ENCODE measurements at places on chromosomes 2 and 18. TPM values are rescaled to one million over a fixed set of nuclear protein-coding genes. Genes with fewer than 3 reads are reported as not detected.
A peak's percentile ranks its signal among the peaks of the same experiment; 100 is the strongest.

ALPG gene
- total RNA-seq, result 1.4 TPM

SLC23A3 gene
- 1.2 TPM for total RNA-seq

DNA sequence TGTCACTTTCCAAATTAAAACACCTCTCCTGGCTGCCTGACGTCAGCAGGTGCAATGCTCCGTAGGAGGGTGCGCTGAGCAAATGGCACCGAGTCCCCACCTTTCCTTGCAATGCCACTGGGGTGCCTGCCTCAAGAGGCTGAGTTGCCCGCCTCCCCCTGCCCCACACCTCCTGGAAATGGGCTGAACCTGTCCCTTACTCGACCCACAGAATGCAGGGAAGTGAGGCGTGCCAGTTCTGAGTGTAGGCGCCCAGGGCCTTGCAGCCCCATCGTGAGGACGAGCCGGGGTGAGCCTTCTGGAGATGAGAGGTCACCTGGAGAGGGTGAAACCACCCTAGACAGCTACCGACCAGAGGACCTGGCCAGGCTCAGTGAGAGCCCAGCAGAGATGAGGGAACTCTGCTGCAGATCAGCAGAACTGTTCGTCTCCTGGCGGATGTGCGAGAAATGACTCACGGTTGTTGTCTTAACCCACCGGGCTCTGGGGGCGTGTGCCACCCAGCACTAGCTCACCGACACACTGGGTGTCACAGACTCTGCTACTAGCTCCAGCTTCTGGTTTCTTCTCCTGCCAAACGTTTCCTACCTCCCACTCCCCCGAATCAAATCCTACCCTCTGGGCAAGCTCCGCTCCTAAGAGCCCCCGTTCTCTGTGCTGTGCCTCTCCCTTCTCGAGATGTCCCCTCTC is 168.7 kb upstream of the HDAC4 start:
- no peak overlapping the region for H3K27ac ChIP-seq
- no peak for DNase-seq
- H3K27me3 ChIP-seq, result no peaks in the 10 kb centered on the region
- H3K36me3 ChIP-seq, result no peaks in the 10 kb centered on the region
- no peaks in the 10 kb centered on the region for H3K4me1 ChIP-seq

POTEI gene
- total RNA-seq, result 1.2 TPM

DNA sequence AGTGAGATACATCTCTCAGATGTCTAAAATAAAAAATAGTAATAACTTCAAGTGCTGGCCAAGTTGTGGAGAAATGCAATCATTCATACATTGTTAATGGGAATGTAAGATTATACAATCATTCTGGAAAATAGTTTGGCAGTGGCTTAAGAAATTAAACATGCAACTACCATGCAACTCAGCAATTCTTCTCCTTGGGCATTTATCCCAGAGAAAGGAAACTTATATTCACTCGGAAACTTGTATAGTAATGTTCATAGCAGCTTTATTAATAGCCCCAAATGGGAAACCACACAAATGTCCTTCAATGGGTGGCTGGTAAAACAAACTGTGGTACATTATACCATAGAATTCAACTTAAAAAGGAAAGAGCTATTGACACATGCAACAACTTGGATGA is 274.0 kb upstream of the SPRED2 start:
- H3K4me3 ChIP-seq, result no peak overlapping the region
- H3K36me3 ChIP-seq, result no peaks in the 10 kb centered on the region
- no peaks in the 10 kb centered on the region for H3K27me3 ChIP-seq
- no peak overlapping the region for H3K27ac ChIP-seq

ELOA2 gene
- not detected for total RNA-seq

- H3K4me3 ChIP-seq, result no peak overlapping the region
- H3K4me1 ChIP-seq, result peaks cover 4% of the 10 kb centered on the region
- no peak for DNase-seq
- no peak overlapping the region for H3K27ac ChIP-seq
- no peaks in the 10 kb centered on the region for H3K36me3 ChIP-seq
- no peaks in the 10 kb centered on the region for H3K27me3 ChIP-seq
These were observed 48.6 kb upstream of the RAPH1 start for GRCh38 chr2:203583701-203584100.

LYPD6B gene
- total RNA-seq, result 2.0 TPM

- no peaks in the 10 kb centered on the region for H3K4me1 ChIP-seq
- DNase-seq, result peak; percentile 81
- no peak overlapping the region for H3K27ac ChIP-seq
- no peaks in the 10 kb centered on the region for H3K27me3 ChIP-seq
- H3K4me3 ChIP-seq, result peak overlapping the region; percentile 74
These were observed 650.5 kb downstream of the GALR1 start for GRCh38 chr18:77899972-77900754.

DNA sequence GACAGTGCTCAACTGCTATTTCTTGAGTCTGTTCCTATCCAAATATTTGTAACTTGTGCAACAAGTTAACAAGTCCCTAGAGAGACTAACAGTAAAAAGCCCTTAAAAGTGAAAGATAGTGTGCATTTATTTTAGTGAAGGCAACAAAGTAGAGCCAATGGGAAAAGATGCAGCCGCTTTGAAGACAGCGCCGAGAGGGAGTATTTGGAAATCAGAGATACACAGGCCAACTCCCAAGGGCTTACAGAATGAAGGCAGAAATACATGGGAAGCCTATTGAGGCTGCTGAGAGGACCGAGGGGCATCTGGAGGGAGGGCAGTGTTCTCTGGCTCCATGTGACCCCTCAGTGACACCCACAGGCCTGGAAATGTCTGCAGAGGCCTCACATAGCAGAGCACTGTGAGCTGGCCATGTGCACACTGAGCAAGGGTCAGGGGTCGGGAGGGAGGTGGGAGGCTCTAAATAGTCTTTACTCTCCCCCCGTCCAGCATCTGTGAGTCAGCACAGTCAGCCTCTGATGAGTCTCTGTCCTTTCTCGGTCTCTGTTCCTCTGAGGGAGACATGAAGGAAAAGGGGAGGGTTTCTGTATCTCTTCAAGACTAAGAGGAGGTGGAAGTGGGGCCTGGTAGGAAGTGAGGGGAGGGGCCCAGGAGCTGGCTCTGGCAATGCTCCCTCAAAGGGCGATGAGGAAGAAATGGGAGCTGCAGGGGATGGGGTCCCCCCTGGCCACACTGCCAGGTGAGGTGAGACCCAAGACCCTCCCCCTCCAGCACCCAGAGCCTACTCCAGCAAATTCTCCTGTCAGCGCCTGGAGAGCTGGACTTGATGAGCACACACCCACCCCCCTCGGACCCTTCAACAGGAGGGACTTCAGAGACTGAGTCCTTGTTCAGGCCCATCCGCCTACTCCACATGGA is 133.6 kb downstream of the SP3 start:
- H3K27me3 ChIP-seq, result 0 out of 2 replicates have a peak, but pooled peaks cover 1% of the 10 kb centered on the region
- H3K27ac ChIP-seq, result no peak overlapping the region
- H3K4me3 ChIP-seq, result no peak overlapping the region
- peaks cover 11% of the 10 kb centered on the region for H3K36me3 ChIP-seq
- H3K4me1 ChIP-seq, result no peaks in the 10 kb centered on the region

GRCh38 chr2:20148923-20149702 is 75.8 kb downstream of the SDC1 start:
- H3K27ac ChIP-seq, result peak overlapping the region; percentile 13
- H3K36me3 ChIP-seq, result no peaks in the 10 kb centered on the region
- peak overlapping the region; percentile 49 for H3K4me3 ChIP-seq
- H3K27me3 ChIP-seq, result no peaks in the 10 kb centered on the region

UGT1A5 gene
- not detected for total RNA-seq

DNA sequence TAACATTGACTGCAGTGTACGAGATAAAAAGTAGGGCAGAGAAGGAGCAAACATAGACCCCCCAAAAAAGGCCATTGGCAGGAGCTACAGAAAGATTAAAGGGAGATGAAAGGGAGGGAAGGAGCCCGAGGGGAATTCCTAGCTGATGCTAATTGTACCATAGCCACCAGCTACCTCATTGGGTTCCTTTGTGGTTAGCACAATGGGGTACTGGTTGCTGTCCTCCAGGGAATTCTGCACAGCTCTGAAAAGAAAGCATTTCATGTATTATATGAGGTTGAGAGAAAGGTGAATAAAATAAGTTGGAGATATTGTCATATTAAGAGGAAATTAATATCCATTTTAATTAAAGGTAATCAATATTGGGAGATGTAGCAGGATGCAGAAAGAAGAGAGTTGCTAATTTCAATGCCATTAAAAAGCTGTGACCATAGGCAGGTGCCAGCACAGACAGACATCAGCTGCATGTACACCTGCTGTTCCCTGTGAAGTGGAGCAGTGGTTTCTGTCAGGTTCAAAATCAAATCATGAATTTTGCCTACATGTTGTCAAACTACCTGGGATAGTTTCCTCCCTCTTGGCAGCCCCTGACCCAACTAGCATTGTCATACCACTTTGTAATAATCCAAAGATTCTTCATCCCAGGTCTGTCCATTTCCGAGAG is 185.4 kb upstream of the DLGAP1 start:
- H3K27ac ChIP-seq, result no peak overlapping the region
- DNase-seq, result no peak
- no peaks in the 10 kb centered on the region for H3K36me3 ChIP-seq

GRCh38 chr18:22741318-22741717 is 191.8 kb upstream of the RBBP8 start:
- H3K4me3 ChIP-seq, result no peak overlapping the region
- no peak for DNase-seq
- no peaks in the 10 kb centered on the region for H3K36me3 ChIP-seq
- H3K27ac ChIP-seq, result no peak overlapping the region
- no peaks in the 10 kb centered on the region for H3K27me3 ChIP-seq

DNA sequence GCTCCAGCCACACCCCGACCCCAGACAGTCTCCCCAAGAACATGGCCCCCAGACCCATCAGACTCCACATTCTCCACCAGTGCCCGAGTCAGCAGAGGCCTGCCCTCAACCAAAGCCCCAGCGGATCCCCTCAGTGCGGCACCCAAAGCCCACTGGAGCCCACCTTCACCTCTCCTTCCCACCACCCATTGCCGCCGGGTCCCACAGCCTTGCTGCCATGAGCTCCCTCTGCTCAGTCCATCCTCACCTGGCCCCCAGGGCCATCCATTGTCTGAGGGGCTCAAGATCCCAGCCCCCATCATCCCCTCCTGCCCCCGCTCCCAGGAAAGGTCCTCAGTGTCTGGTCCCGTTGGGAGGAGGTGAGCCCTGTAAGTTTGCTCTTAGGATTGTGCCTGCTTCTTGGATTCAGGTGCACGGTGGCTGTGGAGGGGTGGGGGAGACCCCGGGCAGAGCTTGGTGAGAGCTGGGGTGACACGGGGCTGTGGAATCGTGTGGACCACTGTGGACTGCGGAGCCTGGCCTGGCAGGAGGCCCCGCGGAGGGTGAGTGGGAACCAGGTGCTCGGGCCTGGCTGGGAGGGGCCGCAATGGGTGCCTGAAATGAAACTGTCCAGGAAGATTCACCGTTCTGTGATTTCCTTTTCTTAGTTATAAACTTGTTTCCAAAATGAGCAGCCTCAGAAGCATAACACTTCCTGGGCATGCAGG is 32.7 kb upstream of the GPC1 start:
- no peaks in the 10 kb centered on the region for H3K27me3 ChIP-seq
- H3K27ac ChIP-seq, result no peak overlapping the region
- no peaks in the 10 kb centered on the region for H3K36me3 ChIP-seq
- H3K4me3 ChIP-seq, result no peak overlapping the region

- no peaks in the 10 kb centered on the region for H3K36me3 ChIP-seq
- no peak overlapping the region for H3K4me3 ChIP-seq
- H3K4me1 ChIP-seq, result peaks cover 2% of the 10 kb centered on the region
- no peaks in the 10 kb centered on the region for H3K27me3 ChIP-seq
- no peak overlapping the region for H3K27ac ChIP-seq
- DNase-seq, result no peak
These were observed 94.3 kb upstream of the CELF4 start for GRCh38 chr18:37659906-37660305.

GRCh38 chr2:31889044-31889443 is 121.8 kb downstream of the MEMO1 start:
- H3K27me3 ChIP-seq, result no peaks in the 10 kb centered on the region
- H3K4me3 ChIP-seq, result no peak overlapping the region
- peaks cover 3% of the 10 kb centered on the region for H3K4me1 ChIP-seq
- H3K36me3 ChIP-seq, result no peaks in the 10 kb centered on the region
- DNase-seq, result no peak

PDCD1 gene
- total RNA-seq, result 1.4 TPM

- H3K27me3 ChIP-seq, result no peaks in the 10 kb centered on the region
- no peak overlapping the region for H3K27ac ChIP-seq
- no peak overlapping the region for H3K4me3 ChIP-seq
- no peak for DNase-seq
- H3K36me3 ChIP-seq, result no peaks in the 10 kb centered on the region
These were observed 83.9 kb downstream of the STPG4 start for GRCh38 chr2:47070920-47071824.

GREB1 gene
- 15.3 TPM for total RNA-seq

DNA sequence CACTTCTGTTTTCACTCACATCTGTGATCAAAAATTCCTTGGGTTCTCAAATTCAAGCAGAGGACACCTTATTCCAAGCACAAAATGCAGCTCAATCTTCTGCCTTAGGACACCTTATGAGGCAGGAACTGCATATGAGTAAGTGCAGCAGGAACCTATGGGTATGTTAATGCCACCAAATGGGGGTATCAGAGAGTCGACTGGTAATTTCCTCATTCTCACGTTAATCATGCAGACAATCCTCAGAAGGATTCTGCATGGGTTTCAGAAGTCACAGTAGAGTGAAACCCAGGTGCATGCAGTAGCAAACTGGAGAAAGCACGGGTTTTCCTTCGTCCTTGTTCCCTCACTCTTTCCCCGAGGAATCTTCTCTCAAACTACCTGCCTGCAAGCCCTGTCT is 452.8 kb downstream of the CBLN2 start:
- no peaks in the 10 kb centered on the region for H3K27me3 ChIP-seq
- peaks cover 3% of the 10 kb centered on the region for H3K4me1 ChIP-seq
- H3K27ac ChIP-seq, result peak overlapping the region; percentile 88
- H3K4me3 ChIP-seq, result peak overlapping the region; percentile 48
- H3K36me3 ChIP-seq, result no peaks in the 10 kb centered on the region

DNA sequence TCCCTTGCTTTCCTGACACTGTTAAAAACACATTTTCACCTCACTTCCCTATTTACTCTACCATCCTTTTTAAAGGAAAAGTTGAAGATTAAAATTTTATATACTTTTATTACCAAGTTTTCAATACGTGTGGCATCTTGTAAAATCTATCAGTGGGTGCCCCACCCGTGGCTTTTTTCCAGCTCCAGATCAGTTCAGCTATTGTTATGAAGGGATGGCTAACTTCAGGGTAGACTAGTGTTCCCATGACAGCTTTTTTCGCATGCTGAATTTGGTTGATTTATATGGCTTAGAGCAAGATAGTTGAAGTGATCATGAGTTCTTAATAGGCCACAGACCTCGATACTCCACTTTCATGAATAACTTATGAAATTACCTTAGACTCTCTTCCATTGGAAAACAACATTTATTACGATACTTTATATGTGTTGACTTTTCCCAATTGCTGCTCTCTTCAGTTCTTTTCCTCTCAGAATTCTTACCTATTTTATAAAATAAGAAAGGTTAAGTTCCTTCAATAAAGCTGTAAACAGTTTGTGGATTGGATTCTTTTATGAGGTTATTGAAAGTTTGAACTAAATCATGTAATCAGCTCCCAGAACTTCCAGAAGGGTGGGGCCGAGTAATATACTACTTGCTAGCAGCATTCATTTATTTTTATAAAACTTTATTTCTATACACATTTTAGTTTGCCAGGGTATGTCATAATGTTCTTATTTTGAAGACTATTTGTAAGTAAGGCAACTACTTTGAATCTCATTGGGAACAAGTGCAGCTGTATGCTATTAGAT is 680.9 kb downstream of the SATB2 start:
- H3K27ac ChIP-seq, result no peak overlapping the region
- H3K36me3 ChIP-seq, result no peaks in the 10 kb centered on the region
- no peak overlapping the region for H3K4me3 ChIP-seq
